ENCODE measurements at places on chromosomes 7 and 10.

DNA sequence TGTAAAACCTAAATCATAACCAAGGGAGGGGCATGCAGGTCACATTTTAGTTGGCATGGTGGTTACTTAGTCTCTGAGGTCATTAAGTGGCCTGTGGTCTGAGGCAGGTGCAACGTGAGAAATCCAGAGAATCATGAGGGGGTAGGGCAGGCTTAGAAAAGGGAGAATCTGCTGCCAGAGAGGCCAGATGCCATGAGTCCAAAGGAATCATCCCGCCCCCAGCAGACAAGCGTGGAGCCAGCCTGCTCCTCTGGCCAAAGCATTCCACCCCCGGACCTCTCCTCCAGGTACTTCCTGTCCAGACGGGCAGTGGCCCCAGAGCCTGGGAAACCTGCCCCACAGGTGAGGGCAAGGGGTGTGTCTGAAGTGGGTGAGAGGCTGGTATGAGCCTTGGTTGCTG lies 196.4 kb upstream of the ZNF32 start:
- DNase-seq = no peak

GRCh38 chr10:51318399-51319172 lies 244.3 kb downstream of the PRKG1 start:
- DNase-seq = no peak

DNA sequence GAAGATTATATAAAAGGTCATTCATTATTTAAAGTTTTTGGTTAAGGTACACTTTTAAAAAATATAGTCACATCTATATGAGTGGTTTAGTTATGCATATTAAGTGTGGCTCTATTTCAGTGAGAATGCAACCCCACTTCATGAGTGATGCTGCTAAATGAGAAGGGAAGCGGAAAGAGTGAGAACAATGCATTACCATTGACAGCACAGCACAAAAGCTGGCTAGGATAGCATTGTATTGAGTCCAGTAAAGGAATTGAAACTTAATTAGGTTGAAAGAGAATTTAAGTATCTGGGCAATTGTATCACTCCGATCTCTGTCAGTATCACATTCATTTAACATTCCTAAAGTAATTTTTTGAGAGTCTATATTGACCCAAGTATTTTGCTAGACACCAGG lies 13.2 kb downstream of the POM121L12 start:
- DNase-seq = no peak

DNA sequence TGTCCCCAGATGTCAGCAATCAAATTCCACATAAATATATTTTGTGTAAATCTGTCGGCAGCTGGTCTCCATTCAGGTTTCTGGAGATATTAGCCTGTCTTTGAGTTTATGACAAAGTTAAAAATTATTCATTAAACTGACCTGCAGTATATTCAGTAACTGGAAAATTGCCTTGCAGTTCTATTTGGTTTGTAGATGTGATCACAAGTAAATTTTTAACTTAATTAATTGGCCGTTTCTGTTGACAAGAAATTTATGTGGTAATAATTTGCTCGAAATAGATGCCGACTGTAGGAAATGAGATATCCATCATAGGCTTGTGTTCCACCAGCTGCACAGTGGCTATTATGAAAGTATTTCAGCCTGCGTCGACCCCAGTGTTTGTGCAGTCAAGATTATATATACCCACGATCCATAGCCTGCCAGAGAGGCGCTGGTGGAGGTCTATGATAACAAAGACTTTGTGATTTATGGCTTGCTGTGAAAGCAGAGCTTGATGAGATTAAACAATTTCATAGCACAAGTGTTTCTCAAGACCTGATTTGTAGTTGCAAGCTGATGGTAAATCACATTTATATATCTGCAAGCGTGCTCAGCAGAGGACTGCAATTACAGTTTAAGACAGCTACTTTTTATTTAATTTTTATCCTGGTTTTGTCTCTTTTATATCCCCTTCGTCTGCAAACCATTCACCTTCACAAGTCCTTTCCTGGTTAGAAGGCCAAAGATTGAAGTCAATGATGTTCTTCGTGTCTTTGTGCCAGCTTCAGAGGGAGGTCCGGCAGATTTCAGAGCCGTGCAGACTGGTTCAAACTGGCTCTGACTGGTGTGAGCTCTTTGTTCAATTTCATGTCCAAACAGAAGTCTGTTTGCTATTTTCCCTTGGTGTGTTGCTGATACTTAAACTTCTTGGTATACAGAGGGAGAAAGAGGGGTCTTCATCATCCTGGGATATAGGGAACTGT lies 850.9 kb downstream of the LRMDA start:
- DNase-seq = no peak

DNA sequence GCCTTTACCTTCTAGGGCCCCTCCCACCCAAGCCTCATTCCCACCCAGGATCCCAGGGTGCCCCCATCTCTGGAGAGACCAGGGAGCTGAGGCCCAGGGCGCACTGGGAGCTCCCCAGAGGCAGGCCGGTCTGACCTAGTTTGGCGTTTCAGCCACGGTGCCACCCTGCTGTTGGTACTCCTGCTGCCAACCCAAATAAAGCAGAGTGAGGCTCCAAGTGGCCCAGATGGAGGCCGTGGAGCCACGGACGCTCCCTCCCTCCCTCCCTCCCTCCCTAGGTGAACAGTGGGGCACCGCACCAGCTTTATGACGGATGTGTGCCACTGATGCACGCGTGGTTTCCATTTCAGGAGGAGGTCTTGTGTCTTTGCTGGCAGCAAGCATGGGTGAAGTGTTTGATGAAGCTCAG lies 1.8 kb downstream of the INPP5A start:
- peak; percentile 40 for DNase-seq

DNA sequence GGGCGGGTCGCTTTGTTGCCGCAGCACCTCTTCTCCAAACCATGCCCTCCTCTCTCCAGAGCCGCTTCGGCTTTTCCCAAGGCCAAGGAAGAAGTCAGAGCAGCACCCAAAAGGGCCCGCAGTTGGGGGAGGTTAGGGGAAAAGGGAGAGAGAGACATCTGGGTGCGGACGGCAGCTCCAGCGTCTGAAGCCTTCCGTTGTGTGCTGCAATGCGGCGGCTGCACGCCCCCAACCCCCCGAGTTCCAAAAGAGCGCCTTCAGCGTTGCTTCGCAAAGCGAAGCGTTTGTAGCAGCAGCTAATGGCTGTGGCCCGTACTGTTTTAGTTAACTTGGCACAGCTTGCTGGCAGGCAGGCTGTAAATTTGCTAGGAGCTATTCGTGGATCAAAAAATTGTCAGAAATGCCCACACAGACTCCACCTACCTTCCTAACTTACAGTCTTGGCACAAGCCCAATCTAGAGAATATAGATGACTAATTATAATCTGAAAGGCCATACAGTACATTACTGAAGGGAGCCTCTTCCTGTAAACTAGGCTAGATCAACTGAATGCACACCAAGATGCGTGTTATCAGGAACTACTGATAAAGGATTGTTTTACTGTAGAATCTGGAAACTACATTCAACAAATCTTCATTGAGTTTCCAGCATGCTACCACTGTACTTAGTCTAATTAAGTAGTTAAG lies 1.1 kb upstream of the KBTBD2 start:
- peak; percentile 57 for DNase-seq

GRCh38 chr7:53302496-53303246 lies 267.2 kb downstream of the POM121L12 start:
- DNase-seq = no peak

- no peak for DNase-seq
These were observed 1265.0 kb downstream of the NXPH1 start for GRCh38 chr7:9698375-9698774.

DNA sequence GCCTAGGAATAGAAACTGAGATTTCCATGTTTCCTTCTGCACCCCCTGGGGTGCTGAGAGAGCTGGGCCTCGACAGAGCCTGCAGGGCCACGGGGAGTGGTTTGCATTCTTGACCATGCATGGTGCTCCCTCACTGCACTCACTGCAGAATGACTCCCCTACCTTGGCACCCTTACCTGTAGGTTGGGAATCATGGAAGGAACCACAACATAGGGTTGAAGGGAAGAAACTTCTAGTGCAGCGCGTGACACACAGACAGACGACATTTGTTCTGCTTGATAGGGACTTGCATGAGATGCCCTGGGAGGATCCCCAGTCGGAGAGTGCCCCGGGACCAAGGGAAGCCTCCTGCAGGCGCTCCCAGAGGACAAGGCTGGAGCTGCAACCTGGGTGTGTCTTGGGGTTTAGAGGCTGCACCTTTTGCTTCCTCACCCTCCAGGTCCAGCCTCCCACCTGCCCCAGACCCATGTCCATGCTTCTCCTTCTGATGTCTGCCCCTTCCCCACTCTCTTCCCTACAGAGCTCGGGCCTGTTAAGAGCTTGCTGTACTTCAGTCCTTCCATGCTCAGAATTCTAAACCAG lies 245.2 kb downstream of the ABCA13 start:
- no peak for DNase-seq

Measured in activated naive CD4-positive, alpha-beta T cell (primary cell).